ENCODE measurements at places on chromosomes 1 and 21.

GRCh38 chr1:70286453-70286852 lies 65.3 kb downstream of the SRSF11 start:
- no peak for DNase-seq

DNA sequence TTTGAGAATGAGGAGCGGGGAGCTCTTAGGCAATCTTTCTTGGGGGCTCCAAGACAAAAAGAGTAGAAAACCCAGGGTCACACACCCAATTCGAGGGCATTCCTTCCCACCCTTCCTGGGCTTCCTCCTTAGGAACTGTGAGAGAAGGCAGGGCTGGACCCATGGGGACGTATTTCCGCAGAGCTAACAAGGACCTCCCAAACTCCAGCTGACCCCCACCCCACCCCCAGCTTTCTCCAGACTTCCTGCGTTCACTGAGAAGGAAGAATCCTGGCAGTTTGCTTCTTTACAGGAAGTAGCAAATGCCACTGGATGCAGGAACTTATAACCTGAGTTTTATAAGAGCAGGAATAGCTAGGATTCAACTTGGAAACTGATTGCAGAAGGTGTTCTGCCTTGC lies 2.7 kb upstream of the LHX9 start:
- no peak for DNase-seq

- no peak for DNase-seq
Measured at GRCh38 chr1:203796236-203796605, 798 bp downstream of the ZBED6 start.

DNA sequence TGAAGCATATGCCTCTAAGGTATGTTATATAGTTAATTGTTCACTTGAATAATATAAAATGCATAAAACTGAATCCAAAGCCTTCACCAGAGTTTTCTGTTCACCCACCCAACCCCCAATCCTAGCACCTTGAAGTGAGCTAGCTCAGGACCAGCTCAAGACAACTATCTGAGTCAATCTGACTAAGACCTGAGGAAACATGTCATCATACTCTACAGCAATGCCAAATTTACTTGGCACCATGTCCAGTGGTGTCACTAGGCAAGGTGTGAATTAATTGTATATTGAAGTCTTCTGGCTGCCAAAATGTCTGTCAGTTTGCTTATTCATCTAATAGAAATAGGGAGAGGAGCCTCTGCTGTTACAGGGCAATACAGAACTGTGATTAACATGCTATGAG lies 3.8 kb downstream of the DNASE2B start:
- DNase-seq, result no peak

DNA sequence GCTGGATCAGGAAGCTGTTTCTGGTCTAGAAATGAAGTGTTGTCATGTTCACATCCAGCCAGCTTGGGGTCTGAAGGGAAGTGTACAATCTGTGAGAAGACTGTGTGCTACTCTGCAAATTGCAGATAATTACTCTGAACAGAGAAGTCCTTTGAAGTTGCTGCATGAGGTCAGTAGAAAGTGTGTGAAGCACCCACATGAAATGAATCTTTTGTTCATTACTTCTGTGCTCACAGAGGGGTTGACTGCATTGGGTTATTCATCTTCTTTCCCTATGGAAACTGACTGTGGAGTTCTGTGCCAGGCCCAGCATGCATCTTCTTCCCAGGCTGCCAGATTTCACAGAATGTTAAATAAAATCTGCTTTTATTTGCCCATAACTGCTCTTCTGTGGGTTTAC lies 47.1 kb downstream of the CTH start:
- no peak for DNase-seq

GRCh38 chr1:175237389-175237788 lies 44.8 kb upstream of the KIAA0040 start:
- DNase-seq, result no peak

- no peak for DNase-seq
Measured at GRCh38 chr21:34501716-34502115, 10.3 kb downstream of the KCNE1 start.

DNA sequence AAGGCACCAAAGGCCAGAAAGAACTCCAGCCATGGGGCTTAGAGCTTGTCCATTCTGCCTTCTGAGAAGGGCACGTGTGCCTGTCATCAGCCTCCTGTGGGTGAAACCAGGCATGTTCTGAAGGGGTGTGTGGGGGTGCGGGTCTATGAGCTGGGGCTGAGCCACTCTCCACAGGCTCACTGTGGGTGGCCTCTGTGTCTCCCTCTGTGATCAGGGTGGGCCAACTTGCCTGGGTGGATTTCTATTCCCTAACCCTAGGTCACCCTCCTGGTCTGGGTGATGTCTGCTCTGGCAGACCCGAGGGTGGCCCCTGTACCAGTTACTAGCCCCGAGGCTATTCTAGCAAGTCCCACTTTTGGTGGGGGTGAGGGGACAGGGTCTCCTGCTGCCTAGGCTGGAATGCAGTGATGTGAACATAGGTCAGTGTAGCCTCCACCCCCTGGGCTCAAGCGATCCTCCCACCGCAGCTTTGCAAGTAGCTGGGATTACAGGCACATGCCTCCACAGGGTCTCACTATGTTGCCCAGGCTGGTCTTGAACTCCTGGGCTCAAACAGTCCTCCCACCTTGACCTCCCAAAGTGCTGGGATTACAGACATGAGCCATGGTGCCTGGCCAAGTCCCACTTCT lies 94.4 kb downstream of the TRIM11 start:
- no peak for DNase-seq

GRCh38 chr1:19068639-19069276 lies 112.3 kb upstream of the IFFO2 start:
- DNase-seq, result no peak

- no peak for DNase-seq
Measured at GRCh38 chr1:228039006-228039903, 32.5 kb downstream of the WNT3A start.

DNA sequence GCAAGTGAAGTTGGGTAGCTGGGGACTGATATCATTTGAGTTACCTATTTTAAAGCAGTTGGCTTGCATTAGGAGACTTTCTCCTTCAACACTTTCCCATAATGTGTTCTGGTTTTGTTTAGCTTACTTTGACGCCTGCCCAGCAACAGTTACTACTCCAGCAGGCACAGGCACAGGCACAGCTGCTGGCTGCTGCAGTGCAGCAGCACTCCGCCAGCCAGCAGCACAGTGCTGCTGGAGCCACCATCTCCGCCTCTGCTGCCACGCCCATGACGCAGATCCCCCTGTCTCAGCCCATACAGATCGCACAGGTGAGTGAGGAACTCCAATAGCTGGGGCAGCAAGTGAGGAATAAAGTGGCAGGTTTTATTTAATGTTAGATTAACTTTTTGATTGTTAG lies 144.3 kb downstream of the CD247 start:
- DNase-seq, result no peak

GRCh38 chr1:243320224-243320623 lies 64.4 kb downstream of the SDCCAG8 start:
- no peak for DNase-seq

GRCh38 chr1:118124064-118124463 lies 61.0 kb downstream of the SPAG17 start:
- no peak for DNase-seq

- no peak for DNase-seq
Measured at GRCh38 chr1:58220836-58221472, 325.6 kb downstream of the OMA1 start.

DNA sequence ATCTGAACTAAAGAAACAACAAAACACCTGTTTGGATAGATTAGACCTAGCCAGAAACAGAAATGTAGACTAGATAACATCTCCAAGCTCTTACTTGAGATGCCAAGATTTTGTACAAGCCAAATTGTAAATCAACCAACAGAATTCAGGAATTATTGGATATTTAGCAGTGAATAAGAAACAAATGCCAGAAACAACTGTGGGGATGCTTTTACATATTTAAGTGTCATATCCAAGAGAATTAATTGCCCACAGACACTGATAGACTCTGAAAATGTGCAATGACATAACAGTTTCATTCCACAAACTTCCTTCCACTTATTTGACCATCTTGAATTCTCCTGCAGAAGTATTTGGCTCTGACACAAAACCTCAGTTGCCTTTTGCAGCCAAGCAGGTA lies 92.3 kb downstream of the SGIP1 start:
- DNase-seq, result no peak

DNA sequence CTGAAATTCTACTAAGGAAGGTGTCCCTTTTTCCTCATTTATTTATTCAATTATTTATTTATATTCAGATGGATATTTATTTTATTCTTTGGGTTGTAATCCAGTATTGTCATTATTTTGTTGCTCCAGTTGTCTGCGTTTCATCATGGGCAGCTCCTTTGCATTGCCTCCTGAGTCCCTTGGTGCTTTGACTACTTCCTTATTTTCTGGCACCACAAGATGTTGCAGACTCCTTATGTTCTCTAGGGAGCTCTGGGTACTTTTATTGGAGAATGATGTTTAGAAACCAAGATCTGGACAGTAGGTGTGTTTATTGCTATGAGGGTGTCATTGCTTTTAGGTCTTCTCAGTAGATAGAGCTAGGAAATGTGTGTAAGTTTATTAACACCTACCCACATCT lies 59.9 kb upstream of the ERRFI1 start:
- DNase-seq, result no peak

- peak; percentile 23 for DNase-seq
Measured at GRCh38 chr1:205440476-205441317, 15.1 kb downstream of the BLACAT1 start.

DNA sequence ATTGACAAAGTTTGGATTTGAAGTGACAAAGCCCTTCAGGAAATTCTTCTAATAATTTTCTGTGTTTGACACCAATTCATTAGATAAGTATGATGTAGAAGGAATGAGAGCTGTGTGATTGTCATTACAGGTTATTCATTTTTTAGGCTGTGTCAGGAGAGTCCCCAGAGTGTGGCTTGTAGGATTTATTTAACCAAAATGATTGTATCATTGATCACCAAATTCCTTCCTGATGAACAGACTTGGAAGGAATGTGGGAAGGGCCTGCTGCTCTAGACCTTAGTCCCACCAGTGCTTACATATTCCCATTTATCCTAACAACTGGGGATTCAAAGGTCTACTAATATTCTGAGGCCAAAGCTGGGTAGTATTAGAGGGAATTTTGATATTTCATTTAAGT lies 383.3 kb upstream of the KAZN start:
- DNase-seq, result no peak

GRCh38 chr1:24489674-24490073 lies 13.0 kb upstream of the RCAN3 start:
- DNase-seq, result no peak

GRCh38 chr1:46410156-46411009 lies 16.3 kb downstream of the FAAH start:
- no peak for DNase-seq

DNA sequence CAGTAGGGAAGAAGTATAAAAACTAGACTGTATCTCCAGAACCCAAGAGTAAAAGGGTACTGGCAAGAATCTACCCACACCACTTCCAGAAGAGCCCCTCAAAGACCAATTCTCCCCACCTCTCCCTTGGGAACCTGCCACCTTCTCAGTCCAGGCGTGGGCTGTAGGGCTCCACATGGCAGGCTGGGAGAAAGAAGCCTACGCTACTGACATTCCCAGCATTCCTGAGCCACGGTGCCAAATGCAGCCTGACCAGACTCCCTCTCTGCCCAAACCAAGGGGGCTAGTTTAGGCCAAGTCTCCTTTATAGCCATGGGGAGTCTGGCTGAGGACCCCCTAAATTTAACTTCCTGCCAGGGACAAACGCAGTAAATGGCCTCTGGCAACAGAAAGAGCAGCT lies 2.0 kb downstream of the UBE2Q1 start:
- DNase-seq, result no peak

GRCh38 chr21:28142697-28143096 lies 850.0 kb downstream of the LTN1 start:
- no peak for DNase-seq

GRCh38 chr1:80375662-80376061 lies 1369.1 kb upstream of the ADGRL4 start:
- no peak for DNase-seq

- no peak for DNase-seq
Measured at GRCh38 chr1:247089616-247090375, 11.2 kb upstream of the ZNF670 start.

DNA sequence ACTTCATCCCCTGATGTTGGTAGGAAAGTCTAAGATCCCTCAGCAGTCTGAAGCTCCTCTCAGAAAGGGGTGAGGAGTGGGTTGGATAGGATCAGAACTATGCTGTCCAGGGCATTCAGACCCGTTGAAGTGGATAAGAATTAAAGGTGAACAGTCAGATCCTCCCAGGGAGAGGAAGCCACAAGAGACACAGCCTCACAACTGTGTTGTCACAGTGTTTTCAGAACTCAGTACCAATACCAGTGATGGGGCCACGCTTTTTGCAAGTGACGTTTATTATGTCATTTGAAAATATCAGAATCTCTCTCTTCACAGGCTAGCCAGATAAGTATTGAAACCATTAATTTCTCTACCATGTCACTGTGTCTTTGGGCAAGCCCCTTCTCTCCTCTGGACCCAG lies 15.4 kb upstream of the EPS15 start:
- DNase-seq, result no peak

DNA sequence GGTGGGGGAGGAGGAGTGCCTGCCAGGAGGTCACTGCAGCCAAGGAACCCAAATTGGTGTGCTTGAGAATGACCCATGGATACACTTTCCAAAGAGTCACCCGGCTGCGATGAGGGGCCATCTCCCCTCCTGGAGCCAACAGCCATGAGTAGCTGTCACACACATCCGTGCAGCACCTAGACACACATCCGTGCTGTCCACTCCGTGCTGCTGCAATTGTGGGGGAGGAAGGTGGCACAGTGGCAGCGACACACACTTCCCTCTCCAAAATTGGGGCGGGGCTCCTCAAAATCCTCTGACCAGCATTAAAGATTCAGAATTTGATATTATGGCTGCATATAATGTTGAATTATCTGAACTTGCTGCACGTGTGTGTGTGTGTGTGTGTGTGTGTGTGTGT lies 15.8 kb downstream of the TP73 start:
- no peak for DNase-seq

- no peak for DNase-seq
Measured at GRCh38 chr1:23980728-23981070, 572 bp upstream of the SRSF10 start.

GRCh38 chr1:89633800-89634625 lies 1.1 kb downstream of the LRRC8C start:
- DNase-seq, result no peak

GRCh38 chr1:227942716-227943261 lies 4.9 kb downstream of the WNT9A start:
- DNase-seq, result no peak

- DNase-seq, result no peak
Measured at GRCh38 chr1:207698822-207699483, 52.9 kb upstream of the CD46 start.
